Dorsolateral prefrontal cortex (tissue), 122 donors: ENCODE measurements at places on chromosomes 2 and 18.
A peak's percentile ranks its signal among the peaks of the same experiment; 100 is the strongest.

- DNase-seq: no peak
Observed at GRCh38 chr2:16671760-16672159, 6.1 kb upstream of the CYRIA start.

GRCh38 chr2:161625996-161626395 is 1.8 kb downstream of the SLC4A10 start:
- no peak for DNase-seq

GRCh38 chr2:217836901-217837491 is 165.8 kb downstream of the TNS1 start:
- peak; percentile 68 for DNase-seq

- no peak for DNase-seq
Observed at GRCh38 chr2:23904215-23904614, 22.7 kb downstream of the ATAD2B start.

DNA sequence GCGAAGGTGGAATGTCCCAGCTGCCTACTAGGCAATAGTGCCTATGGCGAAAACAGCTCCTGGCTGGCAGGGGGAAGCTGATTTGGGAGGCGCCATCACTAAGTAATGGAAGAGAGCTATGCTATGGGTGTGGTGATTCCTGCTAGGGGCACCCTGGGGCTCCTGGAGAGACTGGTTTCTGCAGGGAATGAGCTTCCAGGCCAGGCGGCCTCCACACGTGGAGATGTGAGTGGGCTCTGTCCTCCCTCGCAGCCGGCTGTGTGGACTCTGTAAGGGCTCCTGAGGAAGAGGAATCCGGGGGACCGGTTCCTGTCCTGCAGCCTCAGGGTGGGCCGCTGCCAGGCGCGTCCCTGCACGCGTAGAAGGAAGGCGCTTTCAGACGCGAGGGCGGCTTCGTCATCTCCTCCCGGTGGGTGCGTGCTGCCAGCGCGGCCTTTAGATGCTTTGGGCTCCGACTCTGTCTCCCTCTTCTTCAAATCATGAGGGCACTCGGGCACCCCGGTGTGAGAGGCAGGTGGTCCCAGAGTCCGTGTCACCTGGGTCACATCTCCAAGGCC is 55.5 kb upstream of the ANKRD62 start:
- DNase-seq: peak; percentile 49

GRCh38 chr2:42195559-42195958 is 26.4 kb downstream of the EML4 start:
- DNase-seq: no peak

DNA sequence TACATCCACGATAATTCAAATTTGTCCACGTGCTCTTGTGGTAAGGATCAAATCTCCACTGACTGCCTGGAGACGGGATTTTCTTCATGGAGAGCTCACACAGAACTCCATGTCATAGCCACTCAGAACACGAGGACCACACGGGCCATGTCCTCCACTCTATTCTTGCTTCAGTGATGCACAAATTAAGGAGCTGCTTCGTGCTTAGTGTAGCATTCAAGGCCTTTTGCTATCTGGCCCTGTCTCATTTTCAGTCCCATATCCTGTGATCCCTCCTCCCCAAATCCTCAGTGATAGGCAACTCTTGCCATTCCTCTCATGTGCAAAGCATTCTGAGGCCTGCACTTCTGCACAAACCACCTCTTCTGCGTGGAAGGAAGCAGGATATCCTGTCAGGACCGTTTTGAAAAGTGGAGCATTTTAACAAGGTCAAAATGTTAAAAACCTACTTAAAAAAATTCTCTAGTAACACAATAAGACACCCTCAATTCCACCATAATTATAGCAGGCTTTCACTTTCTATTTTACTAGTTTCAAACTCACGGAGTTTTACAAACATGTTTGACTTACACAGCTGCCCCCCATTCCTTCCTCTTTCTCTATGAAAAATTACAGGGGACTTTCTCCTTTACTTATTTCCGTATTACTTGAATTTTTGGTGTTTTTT is 35.2 kb downstream of the ST3GAL5 start:
- no peak for DNase-seq

- DNase-seq: no peak
Observed at GRCh38 chr2:76450024-76450475, 739.3 kb upstream of the GCFC2 start.

GRCh38 chr18:21763846-21764646 is 23.5 kb downstream of the MIB1 start:
- DNase-seq: no peak

DNA sequence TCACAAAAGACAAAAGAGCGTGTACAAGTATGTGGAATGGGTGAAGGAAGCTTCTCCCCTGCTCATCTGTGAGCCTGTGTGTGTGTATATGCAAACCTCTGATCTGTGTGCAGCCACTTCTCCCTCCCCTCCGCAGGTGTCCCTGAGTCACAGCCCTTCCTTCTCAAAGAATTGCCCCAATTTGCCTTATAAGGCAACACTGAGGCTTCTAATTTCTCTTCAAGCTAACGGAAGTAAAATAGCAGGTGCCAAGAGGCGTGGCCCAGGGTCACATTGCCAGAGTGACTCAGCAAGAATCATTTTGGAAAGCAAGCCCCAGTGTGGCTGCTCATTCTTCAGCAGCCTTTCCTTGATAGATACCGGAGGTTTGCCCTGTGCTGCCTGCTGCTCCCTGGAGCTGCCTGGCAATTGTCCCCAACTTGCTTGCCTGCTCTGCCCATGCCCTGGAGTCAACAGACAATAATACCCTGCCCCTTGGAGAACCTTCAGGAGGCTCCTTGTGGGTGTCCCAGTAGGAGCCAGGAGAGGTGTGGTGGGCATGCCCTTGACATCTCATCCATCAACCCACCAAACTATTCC is 37.3 kb upstream of the BMP10 start:
- no peak for DNase-seq

DNA sequence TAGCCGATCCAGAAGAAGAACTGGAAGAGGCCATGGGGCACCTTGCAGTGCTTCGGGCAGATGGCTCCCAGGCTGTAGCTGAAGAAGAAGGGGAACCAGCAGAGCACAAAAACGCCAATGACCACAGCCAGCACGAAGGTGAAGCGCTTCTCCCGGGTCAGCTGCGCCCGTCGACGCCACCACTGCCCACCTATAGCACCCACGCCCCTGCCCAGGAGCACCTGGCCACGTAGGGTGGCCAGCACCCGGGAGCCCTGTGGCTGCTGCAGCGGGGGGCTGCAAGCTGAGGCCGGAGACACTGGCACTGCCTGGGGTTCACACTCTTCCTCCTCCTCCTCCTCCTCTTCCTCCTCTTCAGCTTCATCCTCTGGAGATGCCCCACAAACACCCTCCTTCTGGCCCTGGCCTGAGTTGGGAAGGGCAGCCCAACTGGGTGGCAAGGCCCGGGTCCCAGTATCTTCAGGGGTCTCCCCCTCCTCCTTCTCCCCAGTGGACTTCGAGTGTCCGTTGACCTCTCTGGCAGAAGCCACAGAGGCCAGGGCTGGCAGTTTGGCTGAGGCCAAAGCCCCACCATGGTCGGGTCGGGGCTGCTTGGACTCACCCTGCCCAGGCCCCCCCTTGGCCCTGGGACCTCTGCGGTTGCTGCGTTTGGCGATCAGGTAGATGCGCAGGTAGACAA is 1.3 kb downstream of the ADRA2B start:
- DNase-seq: no peak

DNA sequence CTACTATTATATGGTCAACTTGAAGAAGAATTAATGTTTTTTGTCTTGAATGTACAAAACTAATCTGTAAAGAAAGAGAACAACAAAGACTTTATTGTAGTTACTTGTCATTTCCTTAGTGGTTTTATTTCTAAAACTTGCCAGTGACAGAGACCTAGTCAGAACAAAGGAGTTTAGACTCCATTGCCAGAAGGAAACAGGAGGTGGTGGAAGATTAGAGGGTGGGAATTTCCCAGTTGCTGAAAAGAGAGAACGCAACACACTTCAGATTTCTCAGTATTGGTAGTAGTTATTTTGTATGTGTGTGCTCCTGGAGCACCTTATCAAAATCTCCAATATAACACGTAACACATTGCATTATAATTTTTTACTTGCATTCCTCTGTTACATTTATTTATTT is 81.4 kb downstream of the CDCA7 start:
- no peak for DNase-seq

DNA sequence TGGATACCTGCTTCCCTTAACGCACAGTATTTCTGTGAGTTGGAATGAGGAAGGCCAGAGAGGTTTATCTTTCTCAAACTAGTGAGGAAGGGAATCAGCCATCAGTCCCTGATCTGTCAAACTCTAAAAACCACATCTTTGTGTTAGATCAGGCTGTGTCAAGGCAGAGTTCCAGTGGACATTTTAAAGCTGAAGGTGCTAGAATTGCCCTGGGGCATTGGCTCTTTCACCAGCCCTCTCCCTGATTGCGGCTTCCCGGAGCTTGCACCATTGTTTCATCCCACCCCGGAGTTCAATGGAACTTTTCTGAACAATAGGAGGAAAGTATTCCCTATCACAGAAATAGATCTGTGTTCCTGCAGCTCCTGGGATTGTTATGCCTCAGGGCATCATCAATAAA is 110.2 kb downstream of the RNF144A start:
- DNase-seq: peak; percentile 23

DNA sequence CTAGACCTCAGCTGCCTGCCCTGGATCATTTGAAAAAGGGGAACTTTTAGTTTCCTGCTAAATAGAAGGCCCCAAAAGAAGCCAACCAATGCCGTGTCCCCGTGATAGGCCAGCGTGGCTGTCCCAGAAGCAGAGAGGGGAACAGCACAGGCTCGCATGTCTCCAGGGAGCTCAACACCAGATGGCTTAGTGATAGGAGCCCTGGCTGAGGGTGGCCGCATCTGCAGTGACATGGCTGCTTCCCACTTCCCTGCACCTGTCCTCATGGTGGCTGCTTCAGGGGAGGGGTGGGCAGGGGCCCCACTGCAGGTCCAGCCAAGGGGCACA is 79.6 kb downstream of the MBP start:
- no peak for DNase-seq

DNA sequence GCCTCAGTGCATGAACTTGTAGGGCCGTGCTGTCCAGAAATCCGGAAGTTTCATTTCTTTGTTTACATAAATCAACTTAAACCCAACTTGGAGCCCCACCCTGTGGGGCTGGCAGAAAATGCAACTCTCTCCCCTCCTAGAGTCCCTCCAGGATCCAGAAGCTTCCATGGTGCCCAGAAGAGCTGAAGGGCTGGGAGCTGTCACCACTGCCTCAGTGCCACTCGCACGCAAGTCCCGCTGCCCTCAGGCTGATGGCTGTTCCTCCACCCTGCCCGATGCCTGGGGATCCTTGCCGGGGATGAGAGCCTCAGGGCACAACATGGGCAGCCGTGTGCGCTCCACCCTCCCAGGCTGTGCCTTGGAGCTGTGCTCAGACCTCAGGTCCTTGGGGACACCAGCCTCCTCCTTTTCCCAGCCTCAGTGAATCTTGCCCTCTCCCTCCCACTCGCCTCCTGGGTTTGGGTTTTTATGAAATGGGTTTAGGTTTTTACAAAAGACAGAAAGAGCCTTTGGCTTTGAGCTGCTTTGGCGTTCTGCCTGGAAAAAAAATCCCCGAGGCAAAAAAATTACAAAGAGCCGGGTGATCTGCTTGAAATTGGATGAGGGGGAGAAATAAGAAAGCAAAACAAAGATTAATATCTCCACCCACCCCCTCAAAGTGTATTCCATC is 155.2 kb downstream of the TWIST2 start:
- no peak for DNase-seq

DNA sequence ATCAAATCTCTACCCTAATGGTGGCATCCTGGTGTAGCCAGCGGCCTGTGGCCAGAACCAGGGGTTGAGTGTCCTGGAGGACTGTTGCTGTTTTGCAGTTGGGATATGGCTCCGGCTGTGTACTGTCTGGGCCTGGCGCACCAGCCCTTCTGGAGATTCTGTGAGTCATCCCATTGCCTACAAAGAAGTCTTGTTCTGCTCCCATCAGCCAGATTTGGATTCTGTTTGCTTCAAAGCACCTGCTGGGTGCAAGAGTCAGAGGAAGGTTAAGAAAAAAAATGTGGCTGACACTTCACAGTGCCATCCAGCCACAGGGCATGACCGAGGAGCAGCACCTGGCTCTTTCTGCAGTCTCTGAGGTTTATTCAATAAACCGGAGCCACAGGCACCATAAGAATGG is 41.0 kb upstream of the ASAP2 start:
- peak; percentile 28 for DNase-seq

GRCh38 chr18:79629249-79629558 is 50.4 kb upstream of the CTDP1 start:
- peak; percentile 31 for DNase-seq

DNA sequence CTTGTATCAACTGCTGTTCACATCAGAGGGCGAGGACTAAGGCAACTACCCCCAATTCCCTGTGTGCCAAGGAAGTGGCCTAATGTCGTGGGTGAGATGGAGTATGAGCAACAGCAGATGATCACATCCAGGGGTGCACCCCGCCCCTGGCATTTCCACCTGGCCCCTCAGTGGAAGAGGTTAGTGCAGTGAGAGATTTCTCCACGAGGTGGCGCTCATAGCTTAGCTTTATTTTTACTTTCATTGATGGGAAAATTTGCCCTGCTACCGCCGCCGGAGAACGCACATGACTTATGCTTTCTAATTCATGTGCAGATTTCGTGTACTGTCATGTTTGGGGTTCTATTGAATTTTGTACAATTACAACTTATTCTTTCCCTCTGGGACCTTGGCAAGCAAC is 470.6 kb upstream of the MEX3C start:
- peak; percentile 57 for DNase-seq

DNA sequence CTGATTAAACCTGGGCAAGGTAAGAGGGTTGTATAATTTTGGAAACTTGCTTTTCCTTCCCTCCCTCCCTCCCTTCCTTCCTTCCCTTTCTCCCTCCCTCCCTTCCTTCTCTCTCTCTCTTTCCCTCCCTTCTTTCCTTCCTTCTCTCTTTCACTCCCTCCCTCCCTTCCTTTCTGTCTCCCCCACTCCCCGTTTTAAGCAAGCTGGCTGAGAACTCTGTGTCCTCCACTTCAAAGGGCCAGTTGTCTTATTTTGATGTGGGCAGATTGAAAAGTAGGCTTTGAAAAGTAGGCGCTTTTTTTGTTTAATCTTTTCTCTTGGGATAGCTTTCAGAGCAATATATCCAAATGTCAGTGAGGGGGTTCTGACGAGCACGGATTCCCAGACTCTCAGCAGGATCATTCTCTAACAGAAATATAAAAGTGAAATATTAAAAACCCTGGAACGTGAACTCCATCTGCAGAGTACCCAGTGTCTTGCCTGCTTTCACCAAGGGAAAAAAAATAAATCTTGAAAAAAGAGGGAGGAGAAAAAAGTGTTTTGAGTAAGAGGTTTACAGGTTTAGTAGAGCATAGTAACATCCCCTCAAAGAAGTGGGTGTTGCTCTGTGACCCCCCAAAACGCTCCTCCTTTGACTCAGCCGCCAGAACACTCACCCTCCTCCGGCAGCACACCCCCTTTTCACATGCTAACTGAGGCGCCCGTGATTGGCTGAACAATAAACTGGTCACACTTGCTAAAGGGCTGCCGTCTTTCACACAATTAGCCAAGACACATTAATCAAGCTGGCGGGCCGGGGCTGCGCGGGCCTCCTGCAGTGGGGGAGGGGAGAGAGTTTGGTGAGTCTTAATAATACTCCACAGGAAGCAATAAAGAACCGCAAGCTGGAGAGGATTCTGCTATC is 52.2 kb downstream of the CDK15 start:
- no peak for DNase-seq
